Activated naive CD4-positive, alpha-beta T cell treated with anti-CD3 and anti-CD28 coated beads for 36 hours (primary cell): ENCODE measurements at places on chromosomes 2 and 18. TPM values are rescaled to one million over a fixed set of nuclear protein-coding genes. Genes with fewer than 3 reads are reported as not detected.

DNA sequence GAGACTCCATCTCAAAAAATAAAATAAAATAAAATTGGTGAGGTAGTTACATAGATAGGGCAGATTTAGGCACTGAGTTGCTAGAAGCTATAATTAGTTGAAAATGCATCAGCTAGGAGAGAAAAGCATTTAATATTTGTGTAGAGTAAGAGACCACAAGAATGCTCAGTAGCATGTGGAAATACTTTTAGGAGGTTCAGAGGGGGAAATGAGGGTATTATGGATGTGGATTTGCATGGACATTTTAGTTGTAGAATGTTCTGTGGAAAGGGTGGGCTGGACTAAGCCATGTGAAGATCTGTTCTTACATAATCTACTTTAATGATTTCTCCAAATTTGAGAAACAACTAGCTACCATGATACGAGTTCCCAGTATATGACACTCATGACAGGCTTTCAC, 95.5 kb downstream of the ATP9B start:
- DNase-seq = no peak

- peak; percentile 18 for DNase-seq
These were observed 42.8 kb downstream of the ITSN2 start for GRCh38 chr2:24317491-24317920.

GRCh38 chr2:98501876-98502275, 57.2 kb downstream of the INPP4A start:
- no peak for DNase-seq

DNA sequence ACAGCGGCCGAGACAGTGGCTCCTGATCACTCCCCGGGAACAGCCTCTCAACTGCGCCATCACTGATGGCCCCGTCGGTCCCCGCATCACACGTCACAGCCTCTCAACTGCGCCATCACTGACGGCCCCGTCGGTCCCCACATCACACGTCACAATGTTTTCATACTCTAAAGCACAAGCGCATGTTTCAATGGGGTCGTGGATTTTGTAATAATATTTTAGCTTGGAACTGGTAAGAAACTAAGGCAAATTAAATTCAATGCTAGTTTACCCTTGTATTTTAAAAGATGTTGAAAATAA, 44.2 kb upstream of the CTDP1 start:
- DNase-seq = no peak

GRCh38 chr2:219507581-219508443, 6.5 kb upstream of the ASIC4 start:
- DNase-seq = no peak

DNA sequence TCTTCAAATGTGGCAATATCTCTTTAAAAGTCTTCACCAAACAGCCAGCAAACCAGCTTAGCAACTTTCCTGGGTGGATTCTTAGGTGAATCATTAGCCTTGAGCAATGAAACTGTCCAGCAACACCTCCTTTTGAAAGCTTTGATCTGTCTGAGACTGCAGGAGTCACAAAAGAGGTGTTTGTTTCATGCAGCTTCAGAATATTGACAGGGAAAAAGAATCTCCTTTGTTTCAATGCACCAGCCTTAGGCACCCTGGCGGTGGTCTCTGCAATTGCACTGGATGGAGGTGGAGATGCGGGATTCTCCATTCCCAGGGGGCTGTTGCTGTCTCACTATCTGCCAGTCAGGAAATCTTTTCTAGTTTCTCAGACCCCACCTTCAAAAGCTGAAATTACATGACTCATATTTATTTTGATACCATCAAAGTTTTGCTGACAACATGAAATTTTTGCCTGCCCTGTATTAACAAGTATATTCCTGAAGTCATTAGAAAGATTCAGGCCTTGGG, 76.0 kb upstream of the DSG1 start:
- no peak for DNase-seq

DNA sequence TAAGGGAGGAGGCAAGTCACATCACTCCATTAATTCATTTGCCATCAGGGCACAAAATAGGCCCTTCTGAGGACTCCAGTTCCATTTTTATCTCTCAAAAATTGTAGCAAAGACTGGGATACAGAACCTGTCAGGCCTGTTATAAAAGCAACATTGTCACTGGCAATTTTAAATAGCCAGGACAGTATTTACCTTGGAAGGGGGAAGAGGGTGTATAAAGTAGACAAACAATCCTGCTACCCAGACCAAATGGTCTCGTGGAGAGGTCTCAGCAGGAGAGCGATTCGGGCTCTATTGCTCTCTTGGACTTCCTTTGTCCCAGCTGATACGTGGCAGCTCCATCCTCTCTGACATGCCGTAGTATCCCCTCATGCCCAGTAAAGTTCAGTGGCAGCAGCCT, 740.3 kb upstream of the HS6ST1 start:
- no peak for DNase-seq

GRCh38 chr2:1775511-1776035, 31.3 kb upstream of the PXDN start:
- DNase-seq = no peak

- no peak for DNase-seq
These were observed 165.2 kb upstream of the MYO3B start for GRCh38 chr2:170012773-170013172.

GRCh38 chr2:112728029-112728362, 7.2 kb downstream of the NT5DC4 start:
- DNase-seq = no peak

FAM110C gene
- total RNA-seq = not detected

PGAP1 gene
- 33.3 TPM for total RNA-seq

MYO3B gene
- 0.17 TPM for total RNA-seq

TBR1 gene
- total RNA-seq = not detected

SERPINB10 gene
- not detected for total RNA-seq
